ENCODE measurements at places on chromosomes 3 and 15.

- H3K27me3 ChIP-seq, result peaks cover 6% of the 10 kb centered on the region
- H3K4me3 ChIP-seq, result no peak overlapping the region
- H3K4me1 ChIP-seq, result peaks cover 13% of the 10 kb centered on the region
- no peak overlapping the region for H3K27ac ChIP-seq
- H3K36me3 ChIP-seq, result no peaks in the 10 kb centered on the region
These were observed 66.7 kb upstream of the GATA2 start for GRCh38 chr3:128559486-128560225.

DNA sequence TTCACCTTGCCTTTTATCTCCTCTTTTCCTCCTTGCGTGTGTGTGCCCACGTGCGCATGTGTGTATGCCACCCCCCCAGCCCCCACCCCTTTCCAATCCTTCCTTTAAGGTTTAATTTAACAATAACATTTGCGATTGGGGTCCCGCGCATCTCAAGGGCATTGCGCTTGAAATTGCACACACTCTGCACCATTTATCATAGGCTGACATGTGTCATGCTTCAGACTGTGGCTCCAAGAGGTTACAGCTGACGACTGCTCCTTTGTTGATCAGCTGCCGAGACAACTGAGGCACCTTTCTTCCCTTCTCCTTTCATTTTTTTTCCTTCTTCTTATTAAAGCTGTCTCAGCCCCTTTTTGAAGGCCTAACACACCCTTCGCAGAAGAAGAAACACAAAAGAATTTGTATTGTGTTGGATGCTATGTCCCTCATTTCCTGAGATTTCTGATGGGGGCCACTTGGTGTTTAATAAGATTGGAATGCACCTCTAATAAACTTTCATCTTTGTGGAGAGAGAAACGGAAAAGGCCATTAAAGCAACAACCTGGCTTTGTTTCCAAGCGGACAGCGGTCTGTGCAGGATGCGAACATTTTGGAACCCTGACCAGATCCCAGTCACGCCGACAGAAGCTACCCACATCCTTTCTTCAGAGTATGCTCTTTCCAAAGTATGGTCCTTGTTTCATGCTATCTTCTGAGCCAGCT lies 470.1 kb downstream of the MCTP2 start:
- no peaks in the 10 kb centered on the region for H3K27me3 ChIP-seq
- no peak for DNase-seq
- no peak overlapping the region for H3K4me3 ChIP-seq
- H3K27ac ChIP-seq, result no peak overlapping the region

DNA sequence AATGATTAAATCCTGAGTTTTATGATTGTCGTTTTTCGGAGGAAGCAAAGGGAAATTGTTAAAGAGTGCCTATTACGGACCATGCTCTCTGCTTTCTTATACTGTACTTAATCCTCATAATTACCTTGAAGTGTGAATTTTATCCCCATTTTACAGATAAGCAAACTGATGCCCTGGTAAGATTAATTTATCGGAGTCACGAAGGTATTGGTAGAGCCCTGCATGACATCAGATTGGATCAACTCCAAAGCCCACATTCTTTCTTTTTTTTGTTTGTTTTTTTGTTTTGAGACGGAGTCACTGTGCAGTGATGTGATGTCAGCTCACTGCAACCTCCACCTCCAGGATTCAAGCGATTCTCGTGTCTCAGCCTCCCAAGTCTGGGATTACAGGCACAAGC lies 1.6 kb upstream of the GNB4 start:
- no peak for DNase-seq
- no peaks in the 10 kb centered on the region for H3K27me3 ChIP-seq
- peaks cover 36% of the 10 kb centered on the region for H3K4me1 ChIP-seq
- H3K4me3 ChIP-seq, result no peak overlapping the region
- peak overlapping the region; percentile 93 for H3K27ac ChIP-seq

DNA sequence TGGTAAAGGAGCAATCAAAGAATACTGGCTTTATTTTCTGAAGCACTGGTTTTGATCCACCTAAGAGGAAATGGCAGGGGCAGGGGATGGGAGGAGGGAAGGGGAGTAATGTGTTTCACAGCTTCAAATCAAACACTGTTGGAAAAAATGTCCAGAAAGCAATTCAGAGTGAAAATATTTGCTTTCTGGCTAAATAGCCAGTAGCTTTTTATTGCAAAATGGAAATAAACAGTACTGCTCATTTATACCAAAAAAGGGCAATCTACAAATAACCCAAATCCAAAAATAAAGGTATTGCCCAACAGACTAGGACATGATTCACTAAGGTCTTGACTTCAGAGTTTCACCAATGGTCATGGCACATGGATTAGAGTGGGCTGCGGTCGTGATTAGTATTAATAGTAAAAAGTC lies 279.3 kb upstream of the THBS1 start:
- H3K27ac ChIP-seq, result peak overlapping the region; percentile 60
- H3K4me1 ChIP-seq, result peaks cover 24% of the 10 kb centered on the region
- H3K27me3 ChIP-seq, result no peaks in the 10 kb centered on the region
- H3K36me3 ChIP-seq, result no peaks in the 10 kb centered on the region
- DNase-seq, result no peak
- no peak overlapping the region for H3K4me3 ChIP-seq

DNA sequence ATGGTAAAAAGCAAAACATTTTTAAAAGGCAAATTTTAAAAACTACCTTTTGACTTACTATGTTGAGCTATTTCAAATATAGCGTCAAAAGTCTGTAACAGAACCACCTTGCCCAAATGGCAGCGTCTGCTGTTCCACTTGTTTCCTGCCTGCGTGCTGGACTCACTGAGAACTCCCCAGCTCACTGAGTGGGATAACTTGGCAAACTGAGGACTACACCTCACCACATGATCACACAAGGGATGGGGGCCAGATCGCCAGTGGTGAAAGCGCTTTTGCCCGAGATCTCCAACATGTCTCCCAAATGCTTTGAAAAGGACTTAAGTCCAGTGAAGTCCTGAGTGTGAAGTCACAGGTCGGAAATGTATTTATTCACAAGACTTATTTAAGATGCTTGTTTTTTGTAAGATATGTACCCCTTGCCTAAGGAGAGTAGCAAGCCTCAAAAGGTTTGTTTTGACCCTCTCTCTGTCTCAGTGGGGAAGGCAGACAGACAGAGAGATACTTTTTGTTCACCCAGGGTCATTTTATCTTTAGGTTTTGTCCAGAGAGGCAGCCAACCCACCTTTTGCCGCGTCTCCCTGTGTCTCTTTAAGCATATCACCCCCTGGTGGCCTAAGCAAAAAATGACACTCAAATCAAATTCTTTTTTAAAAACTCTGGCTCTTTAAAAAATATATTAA lies 192.6 kb downstream of the PDZRN3 start:
- H3K36me3 ChIP-seq, result no peaks in the 10 kb centered on the region
- H3K27me3 ChIP-seq, result no peaks in the 10 kb centered on the region
- DNase-seq, result no peak
- H3K27ac ChIP-seq, result peak overlapping the region; percentile 16
- no peak overlapping the region for H3K4me3 ChIP-seq

DNA sequence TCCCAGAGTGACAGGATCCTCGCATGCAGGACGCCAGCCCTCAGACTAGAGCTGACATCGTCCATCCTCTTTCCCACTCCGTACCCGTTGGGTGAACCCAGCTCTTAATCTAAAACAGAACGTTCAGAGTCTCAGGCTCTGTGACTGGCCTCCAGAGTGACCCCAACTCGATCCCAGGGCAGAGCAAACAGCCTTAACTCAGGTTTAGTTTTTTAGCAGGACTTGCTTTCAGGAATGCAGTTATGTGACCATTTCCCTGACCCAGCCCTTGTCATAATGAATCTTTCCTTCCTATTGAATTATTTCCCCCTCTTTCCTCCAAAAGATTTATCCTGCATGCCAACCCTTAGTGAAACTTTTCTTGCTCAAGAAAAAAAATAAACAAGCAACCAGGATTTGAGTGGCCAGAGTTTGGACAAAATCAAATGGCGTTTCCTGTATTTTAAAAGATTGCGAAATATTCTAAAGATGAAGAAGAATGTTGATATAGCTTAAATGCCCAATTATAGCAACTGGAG lies 47.8 kb upstream of the RARB start:
- H3K4me1 ChIP-seq, result no peaks in the 10 kb centered on the region
- no peaks in the 10 kb centered on the region for H3K27me3 ChIP-seq
- H3K36me3 ChIP-seq, result no peaks in the 10 kb centered on the region

GRCh38 chr15:70582143-70582945 lies 181.0 kb downstream of the UACA start:
- DNase-seq, result no peak
- no peak overlapping the region for H3K4me3 ChIP-seq
- H3K27ac ChIP-seq, result no peak overlapping the region
- H3K36me3 ChIP-seq, result no peaks in the 10 kb centered on the region
- peaks cover 9% of the 10 kb centered on the region for H3K4me1 ChIP-seq

- H3K4me3 ChIP-seq, result no peak overlapping the region
- no peak for DNase-seq
- H3K4me1 ChIP-seq, result no peaks in the 10 kb centered on the region
- no peaks in the 10 kb centered on the region for H3K36me3 ChIP-seq
These were observed 34.5 kb downstream of the VPS8 start for GRCh38 chr3:184846496-184846895.

- H3K36me3 ChIP-seq, result no peaks in the 10 kb centered on the region
- H3K4me3 ChIP-seq, result no peak overlapping the region
- H3K27ac ChIP-seq, result no peak overlapping the region
- no peak for DNase-seq
- H3K4me1 ChIP-seq, result peaks cover 41% of the 10 kb centered on the region
These were observed 256.4 kb upstream of the TGFBR2 start for GRCh38 chr3:30350011-30350410.

- H3K4me1 ChIP-seq, result peaks cover 65% of the 10 kb centered on the region
- no peak for DNase-seq
- H3K27ac ChIP-seq, result peak overlapping the region; percentile 79
- peak overlapping the region; percentile 4 for H3K4me3 ChIP-seq
These were observed 63.7 kb upstream of the ULK4 start for GRCh38 chr3:42025370-42026138.

- no peaks in the 10 kb centered on the region for H3K27me3 ChIP-seq
- H3K36me3 ChIP-seq, result no peaks in the 10 kb centered on the region
- DNase-seq, result no peak
- H3K4me3 ChIP-seq, result no peak overlapping the region
These were observed 117.3 kb upstream of the ALDH1A3 start for GRCh38 chr15:100762289-100762688.

DNA sequence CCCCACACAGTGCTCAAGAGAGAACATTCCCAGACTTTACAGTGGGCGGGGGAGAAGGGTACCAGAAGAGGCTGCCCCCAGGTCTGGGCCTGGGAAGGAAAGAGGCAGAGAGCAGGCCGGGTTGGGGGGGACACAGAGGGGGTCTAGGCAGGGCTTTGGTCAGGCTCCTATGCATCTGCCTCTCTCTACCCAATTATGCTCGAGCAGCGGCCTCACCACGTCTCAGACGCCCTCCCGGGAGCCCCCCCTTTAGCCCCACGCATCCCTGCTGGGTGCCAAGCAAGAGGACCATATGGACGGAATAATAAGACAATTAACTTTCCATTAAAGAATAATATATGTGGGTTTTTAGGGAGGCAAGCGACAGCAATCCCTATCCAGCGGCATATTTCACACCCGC lies 32.8 kb downstream of the CACNA2D2 start:
- H3K27me3 ChIP-seq, result no peaks in the 10 kb centered on the region
- no peaks in the 10 kb centered on the region for H3K36me3 ChIP-seq
- H3K4me1 ChIP-seq, result no peaks in the 10 kb centered on the region

GRCh38 chr3:87004883-87005282 lies 13.9 kb upstream of the VGLL3 start:
- no peak for DNase-seq
- H3K27me3 ChIP-seq, result no peaks in the 10 kb centered on the region
- no peaks in the 10 kb centered on the region for H3K4me1 ChIP-seq
- H3K4me3 ChIP-seq, result no peak overlapping the region
- H3K27ac ChIP-seq, result no peak overlapping the region
- no peaks in the 10 kb centered on the region for H3K36me3 ChIP-seq

DNA sequence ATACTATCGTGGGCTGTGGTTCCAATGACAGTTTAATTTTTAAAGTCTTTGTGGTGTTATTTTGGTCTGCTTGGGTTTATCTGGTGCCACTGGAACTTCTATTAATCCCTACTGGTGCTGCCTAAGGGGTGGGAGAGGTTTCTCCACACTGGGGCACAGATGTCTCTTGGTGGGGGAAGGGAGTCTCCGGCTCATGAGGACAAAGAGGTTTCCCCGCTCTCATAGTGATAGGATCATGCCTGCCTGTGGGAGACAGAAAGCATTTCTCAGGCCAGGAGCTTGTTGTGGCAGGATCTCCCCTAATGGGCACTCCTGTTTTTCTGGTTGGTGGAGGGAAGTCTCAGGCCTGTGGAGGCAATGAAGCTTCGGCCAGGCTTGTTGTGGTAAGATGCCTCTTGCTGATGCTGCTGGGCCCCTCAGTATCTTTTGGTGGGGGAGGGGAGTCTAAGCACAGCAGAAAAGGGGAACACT lies 84.3 kb upstream of the THRB start:
- H3K36me3 ChIP-seq, result no peaks in the 10 kb centered on the region
- DNase-seq, result no peak
- H3K4me3 ChIP-seq, result no peak overlapping the region
- no peak overlapping the region for H3K27ac ChIP-seq

DNA sequence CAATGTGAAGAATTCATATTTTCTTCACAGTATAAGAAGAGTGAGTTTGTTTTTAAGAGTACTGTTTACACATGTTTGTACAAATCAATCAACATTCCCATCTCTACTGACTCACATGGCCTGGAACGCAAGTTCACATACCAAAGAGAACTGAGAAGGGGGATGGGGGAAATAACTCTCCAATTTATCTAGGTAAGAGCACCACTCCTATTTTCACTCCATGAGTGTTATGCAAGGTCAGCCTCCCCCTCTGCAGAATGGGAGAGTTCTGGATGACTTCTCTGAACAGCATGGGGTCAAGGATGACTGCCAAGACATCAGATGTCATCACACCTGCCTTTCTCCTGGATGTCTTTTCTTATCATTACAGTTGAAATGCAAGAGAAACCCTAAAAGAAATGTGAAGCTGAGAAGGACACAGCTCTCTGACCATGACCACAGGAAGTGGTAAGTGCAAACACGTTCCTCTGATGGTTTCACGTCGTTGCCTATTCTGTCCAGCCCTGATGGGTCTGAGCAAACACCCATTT lies 95.2 kb downstream of the SEMA6D start:
- no peaks in the 10 kb centered on the region for H3K36me3 ChIP-seq
- no peak overlapping the region for H3K27ac ChIP-seq
- H3K4me3 ChIP-seq, result no peak overlapping the region
- no peaks in the 10 kb centered on the region for H3K27me3 ChIP-seq
- DNase-seq, result no peak

GRCh38 chr3:112355307-112355687 lies 22.3 kb downstream of the CD200 start:
- H3K27me3 ChIP-seq, result no peaks in the 10 kb centered on the region
- no peak for DNase-seq
- H3K4me1 ChIP-seq, result peaks cover 6% of the 10 kb centered on the region

DNA sequence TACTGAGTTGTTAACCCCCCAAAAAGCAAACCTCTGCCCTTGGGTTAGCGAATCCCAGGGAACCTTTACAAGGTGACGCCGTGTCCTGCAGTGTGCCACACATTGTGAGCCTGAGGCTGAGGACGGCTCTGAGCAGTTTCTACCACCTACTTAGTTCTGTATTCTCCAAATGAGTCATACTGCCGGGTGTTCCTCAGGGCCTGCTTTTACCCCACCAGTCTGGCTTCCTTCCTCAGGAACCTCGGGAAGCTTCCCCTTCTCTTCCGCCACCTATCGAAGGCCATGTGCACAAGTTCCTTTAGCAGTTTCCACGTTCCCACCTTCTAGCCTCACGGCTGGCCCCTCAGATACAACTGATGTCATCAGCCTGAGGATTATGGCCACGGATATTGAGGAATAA lies 384.0 kb upstream of the TPM1 start:
- no peak for DNase-seq
- H3K27me3 ChIP-seq, result no peaks in the 10 kb centered on the region
- no peaks in the 10 kb centered on the region for H3K4me1 ChIP-seq
- no peak overlapping the region for H3K4me3 ChIP-seq
- no peaks in the 10 kb centered on the region for H3K36me3 ChIP-seq

GRCh38 chr3:49916686-49917085 lies 12.9 kb downstream of the MON1A start:
- no peaks in the 10 kb centered on the region for H3K4me1 ChIP-seq
- no peak overlapping the region for H3K4me3 ChIP-seq
- no peak for DNase-seq
- H3K36me3 ChIP-seq, result no peaks in the 10 kb centered on the region
